NCI-H1092 (cell line): ENCODE measurements at places on chromosomes 13 and 19.

DNA sequence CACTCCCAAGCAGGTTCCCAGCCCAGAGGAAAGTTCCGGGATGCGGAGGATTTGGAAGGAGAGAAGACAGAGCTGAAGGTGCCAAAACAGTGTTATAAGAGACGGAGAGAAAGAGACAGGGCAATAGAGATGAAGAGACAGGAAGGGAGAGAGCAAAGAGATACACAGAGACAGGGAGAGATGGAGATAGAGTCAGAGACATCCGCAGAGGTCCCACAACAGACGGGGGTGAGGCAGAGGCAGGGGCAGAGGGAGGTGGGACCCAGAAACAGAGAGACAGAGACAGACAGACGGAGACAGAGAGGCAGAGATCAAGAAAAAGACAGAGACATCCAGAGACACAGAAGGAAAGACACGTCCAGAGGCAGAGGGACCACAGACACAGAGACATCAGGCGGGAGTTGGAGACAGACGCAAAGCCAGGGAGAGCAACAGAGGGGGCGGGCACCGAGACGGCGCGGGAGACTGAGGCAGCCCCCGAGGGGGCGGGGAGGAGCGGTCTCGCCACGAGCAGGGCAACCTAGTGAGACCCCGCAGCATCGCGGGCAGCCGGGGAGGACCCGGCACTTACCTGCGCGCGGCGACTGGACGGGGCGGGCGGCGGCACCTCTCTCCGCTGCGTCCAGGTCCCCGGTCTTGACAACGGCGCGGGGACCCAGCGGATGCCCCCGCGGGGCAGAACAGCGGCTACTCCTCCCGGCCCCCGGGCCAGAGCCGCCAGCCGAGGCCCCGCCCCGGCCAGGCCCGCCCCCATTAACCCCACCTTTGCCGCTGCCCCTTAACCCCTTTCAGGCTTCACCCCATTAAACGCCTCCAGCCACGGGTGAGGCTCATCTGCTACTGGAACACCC lies at the start of gene GPR4:
Gene GPR4 (minus strand): TSS at position 689 of the 851 bp plus-strand sequence. CDS start 10,346 bp downstream, outside the sequence.
- DNase-seq: no peak

- DNase-seq: no peak
Observed at GRCh38 chr13:42345367-42345766, 73.4 kb downstream of the AKAP11 start.

DNA sequence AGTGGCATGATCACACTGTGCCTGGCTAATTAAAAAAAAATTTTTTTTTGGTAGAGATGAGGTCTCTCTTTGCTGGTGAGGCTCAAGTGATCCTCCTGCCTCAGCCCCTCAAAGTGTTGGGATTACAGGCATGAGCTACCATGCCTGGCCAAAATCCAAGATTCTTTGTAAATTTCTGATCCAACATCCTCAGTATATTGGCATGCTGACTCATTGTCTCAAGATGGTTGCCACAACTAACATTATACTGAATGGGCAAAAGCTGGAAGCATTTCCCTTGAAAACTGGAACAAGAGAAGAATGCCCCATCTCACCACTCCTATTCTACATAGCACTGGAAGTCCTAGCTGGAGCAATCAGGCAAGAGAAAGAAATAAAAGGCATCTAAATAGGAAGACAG lies 100.0 kb downstream of the KLF5 start:
- no peak for DNase-seq

DNA sequence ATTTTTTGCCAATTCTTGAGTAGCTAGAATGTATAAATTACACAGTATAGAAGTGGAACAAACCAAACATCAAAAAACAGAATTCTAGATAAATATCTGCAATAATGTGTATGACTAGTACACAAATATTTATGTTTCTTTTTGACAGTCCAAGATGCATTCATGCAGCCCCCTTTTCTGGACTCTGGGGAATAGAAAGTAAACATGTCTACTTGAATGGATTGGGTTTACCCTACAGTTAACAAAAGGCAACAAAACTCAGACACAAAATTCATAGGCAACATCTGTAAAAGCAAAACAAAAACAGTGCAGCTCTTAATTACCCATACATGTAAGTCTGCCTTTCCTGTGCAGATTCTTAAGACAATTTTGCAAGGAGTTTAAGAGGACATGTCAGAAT lies 419.4 kb upstream of the DACH1 start:
- no peak for DNase-seq

DNA sequence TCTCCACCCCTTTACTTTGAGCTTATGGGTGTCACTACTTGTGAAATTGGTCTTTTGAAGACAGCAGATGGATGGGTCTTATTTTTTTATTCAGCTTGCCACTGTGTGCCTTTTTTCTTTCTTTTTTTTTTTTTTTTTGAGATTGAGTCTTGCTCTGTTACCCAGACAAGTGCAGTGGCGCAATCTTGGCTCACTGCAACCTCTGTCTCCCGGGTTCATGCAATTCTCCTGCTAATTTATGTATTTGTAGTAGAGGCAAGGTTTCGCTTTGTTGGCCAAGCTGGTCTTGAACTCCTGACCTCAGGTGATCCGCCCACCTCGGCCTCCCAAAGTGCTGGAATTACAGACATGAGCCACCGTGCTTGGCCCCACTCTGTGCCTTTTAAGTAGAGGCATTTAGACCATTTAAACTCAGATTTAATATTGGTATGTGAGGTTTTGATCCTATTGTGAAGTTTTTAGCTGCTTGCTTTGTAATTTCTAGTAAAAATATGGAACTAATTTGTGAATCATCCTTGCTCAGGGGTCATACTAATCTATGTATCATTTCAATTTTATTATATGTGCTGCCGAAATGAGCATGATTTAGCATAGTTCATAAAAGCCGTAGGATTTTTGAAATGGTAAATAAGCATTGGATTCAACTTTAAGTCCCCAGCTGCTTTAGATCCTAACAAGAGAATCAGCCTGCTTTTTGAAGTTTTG lies 584.5 kb downstream of the SLITRK1 start:
- no peak for DNase-seq

DNA sequence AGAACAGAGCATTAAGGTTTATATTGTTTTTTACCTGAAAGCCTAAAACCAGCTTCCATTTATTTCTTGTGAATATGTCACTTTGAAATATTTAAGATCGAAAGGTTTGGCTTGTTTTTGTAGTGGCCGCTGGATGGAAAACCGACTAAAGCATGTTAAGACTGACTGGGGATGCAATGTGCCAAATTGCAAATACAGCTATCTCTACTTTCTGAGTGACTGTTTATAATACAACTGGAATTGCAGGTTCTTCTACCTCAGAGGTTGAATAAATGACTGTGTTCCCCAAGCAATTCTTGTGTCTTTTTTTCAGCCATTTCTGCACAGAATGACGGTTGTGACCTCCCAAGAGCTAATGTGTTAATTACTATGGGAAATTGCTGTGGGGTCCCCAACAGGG lies 50.0 kb upstream of the TMTC4 start:
- no peak for DNase-seq

- no peak for DNase-seq
Observed at GRCh38 chr19:8476524-8476923, 25.9 kb downstream of the PRAM1 start.

DNA sequence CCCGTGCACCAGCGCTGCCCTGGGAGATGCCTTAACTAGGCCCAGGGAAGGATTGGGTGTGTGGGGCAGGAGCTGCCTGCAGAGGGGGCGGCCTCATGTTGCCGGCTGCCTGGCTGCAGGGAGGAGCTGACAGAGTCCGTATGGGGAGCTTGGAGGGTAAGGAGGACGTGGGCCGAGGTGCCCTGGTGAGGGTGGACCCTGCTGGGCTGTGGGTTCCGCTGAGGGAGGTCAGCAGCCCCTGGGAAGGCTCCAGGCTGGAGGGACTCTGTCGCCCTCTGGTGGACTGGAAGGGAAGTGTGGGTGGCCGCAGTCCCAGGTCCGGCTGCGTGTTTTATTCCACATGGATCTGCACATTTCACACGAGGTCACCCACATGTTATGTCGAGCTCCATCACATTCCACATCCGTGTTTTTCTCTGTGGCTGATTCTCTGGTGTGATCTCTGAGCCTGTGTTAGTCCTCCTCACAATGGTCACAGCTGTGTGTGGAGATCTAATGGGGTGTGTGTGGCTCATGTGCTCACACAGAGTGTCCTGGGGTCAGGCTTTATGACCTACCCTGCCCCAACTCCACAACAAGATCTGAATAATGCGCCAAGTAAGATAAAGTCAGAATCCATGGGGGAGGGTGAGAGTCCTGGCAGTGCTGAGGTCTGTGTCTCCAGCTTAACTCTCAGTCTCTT lies 1.8 kb upstream of the CEACAM8 start:
- DNase-seq: no peak

GRCh38 chr13:112177450-112178288 lies 110.7 kb downstream of the SOX1 start:
- DNase-seq: no peak
